Thyroid gland (tissue), 4 donors: ENCODE measurements at places on chromosomes 11 and 22. TPM values are rescaled to one million over a fixed set of nuclear protein-coding genes. Genes with fewer than 3 reads are reported as not detected.

DAGLA gene
- 2.0 TPM for total RNA-seq

DNA sequence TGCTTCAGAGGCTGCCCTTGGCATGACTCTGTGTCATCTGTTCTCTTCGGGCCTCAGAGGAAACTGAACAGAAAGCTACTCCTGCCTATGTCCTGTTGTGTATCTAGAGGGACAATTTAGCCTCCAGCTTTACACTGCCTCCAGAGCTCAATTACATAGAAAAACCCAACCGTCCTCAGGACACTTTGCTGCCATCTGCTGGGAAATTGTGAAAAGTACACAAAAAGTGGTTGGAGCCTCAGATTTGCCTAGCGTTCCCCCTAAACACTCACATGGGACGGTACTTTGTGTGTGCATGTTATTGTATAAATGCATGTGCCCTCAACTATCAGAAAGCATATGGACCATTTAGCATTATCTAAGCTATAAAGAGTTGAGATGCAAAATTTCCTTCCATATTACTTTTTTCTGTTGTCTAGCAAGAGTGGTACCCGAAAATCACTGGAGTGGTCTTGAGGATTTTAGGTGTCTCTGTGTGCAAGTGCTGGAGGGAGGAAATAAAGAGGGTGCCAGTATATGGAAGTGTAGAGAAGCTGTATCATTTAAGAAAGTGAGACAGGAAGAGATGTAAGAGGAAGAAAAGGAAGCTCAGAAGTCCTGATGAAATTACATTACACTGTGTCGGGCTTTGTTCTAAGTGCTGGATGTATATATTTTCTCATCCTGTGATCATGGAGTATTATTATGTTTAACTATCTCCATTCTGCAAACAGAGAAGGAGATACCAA is 8.7 kb upstream of the MS4A4E start:
- H3K4me1 ChIP-seq, result no peaks in the 10 kb centered on the region
- H3K27me3 ChIP-seq, result no peaks in the 10 kb centered on the region
- no peak for DNase-seq

DNA sequence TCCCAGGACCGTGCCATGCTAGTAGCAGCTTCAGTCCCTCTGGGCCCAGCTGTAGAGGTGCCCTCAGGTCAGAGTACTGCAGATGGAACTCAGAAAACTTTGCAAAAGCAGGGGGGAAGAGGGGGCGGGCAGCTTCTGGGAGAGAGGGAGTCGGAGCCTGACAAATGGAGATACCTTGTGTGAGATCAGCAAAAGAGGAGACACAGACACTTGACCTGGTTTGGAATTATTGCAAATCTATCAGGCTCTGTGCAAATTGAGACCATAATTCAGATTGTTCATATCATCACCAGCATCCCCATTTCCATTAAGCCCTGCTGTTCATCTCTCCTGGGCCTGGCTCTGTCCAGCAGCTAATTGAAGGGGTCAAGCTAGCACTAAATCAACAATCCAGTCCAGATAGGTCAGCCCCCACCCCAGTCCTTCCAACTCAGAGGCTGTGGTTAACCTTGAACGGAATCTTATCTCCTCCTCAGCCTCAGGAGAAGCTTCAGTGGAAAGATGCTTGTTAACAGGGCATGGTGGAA is 292.6 kb upstream of the PLET1 start:
- no peak overlapping the region for H3K27ac ChIP-seq
- DNase-seq, result no peak
- no peak overlapping the region for H3K4me3 ChIP-seq
- H3K36me3 ChIP-seq, result no peaks in the 10 kb centered on the region
- H3K4me1 ChIP-seq, result peaks cover 6% of the 10 kb centered on the region
- no peaks in the 10 kb centered on the region for H3K27me3 ChIP-seq

NRIP3 gene
- 1.7 TPM for total RNA-seq

GRCh38 chr11:128335729-128336128 is 251.6 kb downstream of the ETS1 start:
- H3K4me1 ChIP-seq, result no peaks in the 10 kb centered on the region
- DNase-seq, result no peak
- H3K36me3 ChIP-seq, result no peaks in the 10 kb centered on the region
- H3K4me3 ChIP-seq, result no peak overlapping the region

GRCh38 chr11:120714438-120714837 is 202.9 kb downstream of the GRIK4 start:
- no peak overlapping the region for H3K27ac ChIP-seq
- no peaks in the 10 kb centered on the region for H3K27me3 ChIP-seq
- H3K4me3 ChIP-seq, result no peak overlapping the region
- H3K4me1 ChIP-seq, result no peaks in the 10 kb centered on the region
- no peaks in the 10 kb centered on the region for H3K36me3 ChIP-seq

DNA sequence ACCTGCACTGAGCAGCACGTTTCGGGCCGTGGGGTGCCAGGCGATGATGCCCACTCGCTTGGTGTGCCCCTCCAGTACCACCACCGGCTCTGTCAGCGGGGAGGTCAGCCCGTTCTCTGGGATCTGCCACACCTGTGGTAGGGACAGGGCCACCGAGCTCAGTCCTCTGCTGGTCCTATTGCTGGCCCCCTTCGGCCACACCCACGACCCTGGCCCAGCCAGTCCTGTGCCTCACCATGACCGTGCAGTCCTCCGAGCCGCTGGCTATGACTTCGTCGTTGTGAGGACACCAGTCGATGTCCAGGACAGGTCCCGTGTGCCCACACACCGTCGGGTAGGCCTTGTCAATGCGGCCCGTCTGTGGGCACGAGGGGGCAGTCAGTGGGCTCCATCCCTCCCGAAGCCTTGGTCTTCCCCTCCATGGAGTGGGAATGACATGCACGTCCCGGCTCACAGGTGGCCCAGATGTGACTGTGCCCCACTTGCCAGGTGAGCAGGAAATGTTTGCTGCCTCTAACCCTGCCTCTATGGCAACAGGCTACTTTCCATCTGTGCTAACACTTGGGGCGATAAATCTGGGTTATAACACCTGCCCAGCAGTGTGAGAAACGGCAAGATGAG is 1.4 kb downstream of the CORO1B start:
- peaks cover 37% of the 10 kb centered on the region for H3K4me1 ChIP-seq
- H3K27me3 ChIP-seq, result no peaks in the 10 kb centered on the region
- no peak overlapping the region for H3K27ac ChIP-seq
- H3K4me3 ChIP-seq, result no peak overlapping the region

DNA sequence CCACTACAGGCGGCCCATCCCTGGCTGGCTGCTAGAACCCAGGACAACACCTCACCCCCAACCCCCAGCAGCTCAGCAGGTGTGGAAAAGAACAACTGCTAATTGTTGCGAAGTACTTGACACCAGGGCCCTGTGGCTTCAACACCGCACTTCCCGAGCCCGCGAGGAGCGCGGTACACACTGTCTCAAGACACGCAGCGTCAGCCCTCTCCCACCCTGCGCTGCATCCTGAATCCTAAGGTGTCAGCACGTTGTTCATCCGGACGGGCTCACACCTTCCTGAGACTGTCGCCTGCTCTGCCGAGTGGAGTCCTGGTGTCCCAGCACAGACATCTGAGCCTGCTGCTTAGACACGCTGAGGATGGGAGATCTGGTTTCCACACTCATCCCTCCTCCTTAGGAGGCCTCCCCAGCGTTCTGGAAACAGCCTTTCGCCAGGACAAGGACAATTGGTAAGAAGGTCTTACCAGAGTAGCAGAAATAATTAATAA is 1336.2 kb downstream of the BRD1 start:
- H3K4me3 ChIP-seq, result no peak overlapping the region
- H3K27me3 ChIP-seq, result peaks cover 18% of the 10 kb centered on the region
- H3K36me3 ChIP-seq, result no peaks in the 10 kb centered on the region
- no peak overlapping the region for H3K27ac ChIP-seq
- no peak for DNase-seq

DNA sequence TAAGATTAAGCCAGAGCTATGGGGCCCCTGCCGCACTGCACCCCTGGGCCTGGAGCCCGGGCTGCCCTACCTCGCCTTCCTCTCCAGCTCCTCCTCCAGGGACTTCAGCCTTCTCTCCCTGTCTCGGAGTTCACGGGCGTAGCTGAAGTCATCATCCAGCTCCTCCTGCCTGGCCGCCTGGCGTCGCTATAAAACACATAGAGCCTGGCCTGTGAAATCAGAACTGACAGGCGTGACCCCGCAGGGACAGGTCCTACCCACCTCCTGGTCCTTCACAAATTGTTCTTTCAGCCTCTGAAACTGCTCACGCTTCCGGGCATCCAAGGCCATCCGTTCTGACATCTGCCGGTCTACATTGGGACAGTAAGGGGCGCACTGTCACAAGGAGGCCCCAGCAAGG is 20.8 kb downstream of the TUBGCP6 start:
- no peak overlapping the region for H3K4me3 ChIP-seq
- H3K4me1 ChIP-seq, result peaks cover 6% of the 10 kb centered on the region
- H3K27me3 ChIP-seq, result no peaks in the 10 kb centered on the region
- H3K36me3 ChIP-seq, result peaks cover 59% of the 10 kb centered on the region
- H3K27ac ChIP-seq, result no peak overlapping the region

GRCh38 chr11:131652231-131652630 is 281.8 kb downstream of the NTM start:
- peaks cover 15% of the 10 kb centered on the region for H3K4me1 ChIP-seq
- H3K36me3 ChIP-seq, result no peaks in the 10 kb centered on the region
- DNase-seq, result no peak
- no peaks in the 10 kb centered on the region for H3K27me3 ChIP-seq

DNA sequence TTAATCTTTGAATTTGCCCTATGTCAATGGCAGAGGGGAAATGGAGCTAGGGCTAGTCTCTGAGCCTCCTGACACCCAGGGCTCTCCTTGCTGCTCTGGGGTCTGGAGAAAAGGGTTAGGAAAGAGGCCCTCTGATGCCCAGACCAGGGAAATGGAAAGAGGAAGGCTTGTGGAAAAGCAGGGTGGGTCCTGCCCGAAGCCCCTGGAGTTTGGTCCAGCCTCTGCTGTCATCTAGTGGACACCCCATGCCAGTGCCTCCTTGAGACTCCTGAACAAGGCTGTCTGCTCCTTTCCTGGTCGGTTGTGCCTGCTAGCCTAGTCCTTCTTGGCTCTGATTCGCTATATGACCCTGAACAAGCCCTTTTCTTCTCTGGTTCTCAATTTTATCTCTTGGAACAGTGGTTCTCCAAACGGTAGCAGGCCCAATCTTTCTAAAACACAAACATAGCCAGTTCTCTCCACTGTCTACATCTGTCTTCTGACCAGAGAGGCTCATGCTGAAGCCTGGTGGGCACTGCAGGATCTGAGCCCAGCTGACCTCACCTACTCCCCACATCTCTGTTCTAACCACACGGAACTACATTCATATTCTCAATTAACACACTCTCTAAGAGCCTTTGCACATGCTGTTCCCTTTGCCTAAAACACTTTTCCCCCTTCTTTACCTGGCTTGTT is 8.8 kb upstream of the PLA2G3 start:
- no peak overlapping the region for H3K4me3 ChIP-seq
- H3K36me3 ChIP-seq, result no peaks in the 10 kb centered on the region
- no peaks in the 10 kb centered on the region for H3K27me3 ChIP-seq

FZD4 gene
- 36.1 TPM for total RNA-seq

OTOG gene
- not detected for total RNA-seq

- H3K36me3 ChIP-seq, result no peaks in the 10 kb centered on the region
- peaks cover 15% of the 10 kb centered on the region for H3K4me1 ChIP-seq
- no peak overlapping the region for H3K27ac ChIP-seq
- no peak overlapping the region for H3K4me3 ChIP-seq
- H3K27me3 ChIP-seq, result no peaks in the 10 kb centered on the region
- DNase-seq, result no peak
Observed at GRCh38 chr11:128420951-128421350, 166.4 kb downstream of the ETS1 start.

DNA sequence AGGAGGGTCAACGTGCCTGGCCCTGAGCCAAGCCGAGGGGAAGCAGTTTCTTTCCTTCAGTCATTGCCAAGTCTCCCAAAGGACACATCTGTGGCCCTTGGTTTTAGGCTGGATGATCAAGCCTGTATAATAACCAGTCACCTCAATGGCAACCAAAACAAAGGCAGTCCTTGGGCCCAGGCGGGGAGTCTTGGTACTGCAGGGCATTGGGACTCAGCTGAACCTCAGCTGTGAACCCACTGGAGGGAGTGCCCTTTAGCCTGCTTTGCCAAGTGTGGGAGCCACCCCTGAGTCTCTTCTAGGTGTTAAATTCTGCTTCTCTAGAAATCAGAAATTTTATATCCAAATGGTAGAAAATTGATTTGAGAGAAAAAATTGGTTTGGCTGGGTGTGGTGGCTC is 36.9 kb downstream of the CPT1A start:
- H3K27ac ChIP-seq, result no peak overlapping the region
- H3K4me1 ChIP-seq, result peaks cover 5% of the 10 kb centered on the region
- H3K36me3 ChIP-seq, result peaks cover 30% of the 10 kb centered on the region
- no peaks in the 10 kb centered on the region for H3K27me3 ChIP-seq
- H3K4me3 ChIP-seq, result no peak overlapping the region

RAB36 gene
- total RNA-seq, result 31.5 TPM

DNA sequence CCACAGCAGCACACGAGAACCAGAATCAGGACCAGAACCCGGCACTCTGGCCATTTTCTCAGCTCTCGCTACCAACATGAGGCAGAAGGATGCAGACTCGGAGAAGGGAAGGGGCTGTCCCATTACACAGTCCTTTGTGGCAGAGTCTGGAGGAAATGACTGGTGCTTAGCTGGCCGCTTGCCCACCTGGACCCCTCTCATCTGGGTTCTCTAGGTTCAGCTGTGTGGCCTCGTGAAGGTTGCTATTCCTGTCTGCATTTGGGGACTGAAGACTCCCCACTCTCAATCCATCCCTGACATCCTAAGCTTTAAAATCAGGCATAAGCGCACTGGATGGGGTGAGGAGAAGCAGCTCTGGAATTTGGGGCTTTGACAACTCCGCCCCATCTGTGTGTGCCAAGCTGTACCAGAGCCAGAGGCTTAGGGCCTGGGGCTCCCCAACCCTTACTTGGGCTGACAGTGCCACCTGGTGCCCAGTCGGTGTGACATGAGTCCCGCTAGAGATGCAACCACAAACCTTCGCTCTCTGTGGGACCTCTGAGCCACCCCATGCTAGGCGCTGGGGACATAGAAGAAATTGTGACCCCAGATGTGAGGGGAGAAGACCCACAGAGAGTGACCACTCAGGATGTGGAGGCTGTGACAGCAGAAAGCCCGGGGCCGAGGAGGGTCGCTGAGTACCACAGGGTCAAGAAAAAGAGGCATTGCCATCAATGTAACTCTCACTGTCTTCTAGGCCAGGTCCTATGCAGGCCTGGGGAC is 35.8 kb upstream of the FCHSD2 start:
- H3K4me3 ChIP-seq, result no peak overlapping the region
- no peaks in the 10 kb centered on the region for H3K27me3 ChIP-seq
- peak; percentile 83 for DNase-seq
- peaks cover 30% of the 10 kb centered on the region for H3K4me1 ChIP-seq
- H3K36me3 ChIP-seq, result no peaks in the 10 kb centered on the region
- H3K27ac ChIP-seq, result peak overlapping the region; percentile 50

HMOX1 gene
- 5.2 TPM for total RNA-seq

SMC1B gene
- not detected for total RNA-seq
